Spleen (tissue), 13 donors: ENCODE measurements at places on chromosomes 7 and 10.

GRCh38 chr10:12221323-12222298 is 25.6 kb downstream of the CDC123 start:
- no peak for DNase-seq

DNA sequence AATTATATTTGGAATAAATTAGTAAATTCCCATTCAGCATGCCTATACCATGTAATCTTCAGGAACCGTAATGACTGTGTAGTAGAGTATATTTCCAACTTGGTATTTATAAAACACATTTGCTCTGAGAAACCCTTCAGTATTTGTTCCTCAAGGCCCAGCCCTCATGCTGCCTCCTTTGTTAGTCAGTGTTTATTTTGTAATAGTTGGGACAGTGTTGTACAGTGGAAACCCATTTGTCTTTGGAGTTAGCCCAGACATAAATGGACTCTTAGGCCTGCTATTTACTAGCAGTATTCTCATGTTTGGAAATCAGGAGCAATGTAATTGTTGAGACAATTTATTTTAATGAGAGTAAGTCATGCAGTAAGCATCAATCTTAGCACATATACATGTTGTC is 686.9 kb downstream of the AUTS2 start:
- DNase-seq = no peak

DNA sequence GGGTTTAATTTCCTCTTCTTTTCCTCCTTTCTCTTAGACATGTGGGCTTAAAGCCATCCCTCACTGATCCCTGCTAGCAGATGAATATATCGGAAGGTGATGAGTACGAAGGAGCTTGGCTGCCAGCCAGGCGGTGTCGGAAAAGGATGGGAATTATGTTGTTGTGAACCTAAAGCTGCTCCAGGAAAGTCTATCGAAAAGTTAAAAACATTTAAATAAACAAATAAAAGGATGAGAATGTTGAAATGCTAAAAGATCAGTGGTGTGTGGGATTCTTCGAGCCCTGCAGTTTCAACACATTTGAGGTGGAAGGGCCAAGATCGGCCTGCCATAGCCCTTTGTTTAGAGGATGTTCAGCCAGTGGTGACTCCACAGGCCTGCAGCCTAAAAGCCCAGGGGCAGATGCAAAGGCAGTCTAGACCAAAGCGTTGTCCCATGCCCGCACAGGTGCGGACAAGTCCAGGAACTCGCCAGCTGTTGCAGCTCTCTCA is 107.9 kb downstream of the JCAD start:
- DNase-seq = no peak

DNA sequence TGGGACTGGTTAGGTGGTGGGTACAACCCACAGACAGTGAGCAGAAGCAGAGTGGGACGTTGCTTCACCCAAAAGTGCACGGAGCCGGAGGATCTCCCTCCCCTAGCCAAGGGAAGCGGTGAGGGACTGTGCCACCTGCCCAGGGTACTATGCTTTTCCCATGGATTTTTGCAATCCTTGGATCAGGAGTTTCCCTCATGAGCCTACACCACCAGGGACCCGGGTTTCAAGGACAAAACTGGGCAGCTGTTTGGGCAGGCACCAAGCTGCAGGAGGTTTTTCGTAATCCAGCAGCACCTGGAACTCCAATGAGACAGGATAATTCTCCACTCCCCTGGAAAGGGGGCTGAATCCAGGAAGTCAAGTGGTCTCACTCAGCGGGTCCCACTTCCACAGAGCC is 209.1 kb upstream of the CXCL12 start:
- DNase-seq = no peak
